Fibroblast of skin of left quadriceps (primary cell): ENCODE measurements at places on chromosomes 3 and 15.

GRCh38 chr3:40120806-40121205 lies 188.7 kb upstream of the EIF1B start:
- DNase-seq, result no peak

DNA sequence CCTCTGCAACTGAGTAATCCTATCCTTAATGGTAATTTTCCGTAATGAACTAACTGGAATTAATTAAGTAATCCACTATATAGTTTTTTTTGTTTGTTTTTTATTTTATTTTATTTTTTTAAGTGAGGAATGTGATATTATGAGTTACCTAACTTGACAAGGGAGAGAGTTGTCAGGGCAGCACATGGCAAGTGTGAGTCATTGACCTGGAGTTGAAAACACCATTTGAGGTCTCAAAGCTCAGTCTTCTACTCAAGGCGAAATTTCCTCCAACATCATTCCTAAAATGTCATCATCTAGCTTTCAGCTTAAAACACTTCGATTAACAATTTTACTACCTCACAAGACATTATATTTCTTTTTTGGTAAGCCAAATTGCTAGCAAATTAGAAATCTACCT lies 87.8 kb downstream of the NECTIN3 start:
- no peak for DNase-seq

GRCh38 chr3:196625331-196625730 lies 14.2 kb upstream of the NRROS start:
- DNase-seq, result no peak

GRCh38 chr15:58438956-58439355 lies 7.2 kb downstream of the LIPC start:
- DNase-seq, result no peak

DNA sequence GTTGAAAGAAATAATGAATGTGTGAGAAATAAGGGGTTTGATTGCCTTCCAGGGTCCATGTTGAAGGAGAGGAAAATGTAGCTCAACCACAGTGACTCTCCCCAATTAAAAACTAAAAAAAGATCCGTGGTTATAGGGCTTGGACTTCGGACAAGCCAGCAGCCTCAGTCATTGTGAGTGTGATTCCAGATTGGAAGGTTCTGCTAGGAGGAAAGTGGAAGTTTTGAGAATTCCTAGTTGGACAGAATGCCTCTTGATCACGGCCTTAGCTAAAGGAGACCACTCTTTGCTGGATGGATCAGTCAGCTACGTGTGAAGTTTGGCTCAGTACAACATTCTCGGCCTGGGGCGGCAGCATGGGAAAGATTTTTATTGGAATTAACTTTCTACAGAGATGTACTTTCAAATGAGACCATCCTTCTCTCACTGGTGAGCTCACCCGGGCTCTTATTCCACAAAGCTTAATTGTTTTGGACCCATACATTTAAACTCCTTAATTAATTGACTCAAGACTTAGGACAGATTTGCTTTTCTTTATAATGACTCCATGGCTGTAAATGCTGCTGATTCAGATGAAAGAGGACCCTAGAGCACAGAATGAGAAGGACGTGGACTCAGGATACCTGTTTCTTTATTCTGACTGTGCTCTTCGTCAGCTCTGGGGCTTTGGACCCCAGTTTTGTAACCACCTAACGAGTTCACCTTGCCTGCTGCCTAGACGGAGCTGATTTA lies 27.5 kb downstream of the FLNB start:
- DNase-seq, result no peak

GRCh38 chr3:13288732-13289718 lies 131.1 kb downstream of the NUP210 start:
- no peak for DNase-seq

DNA sequence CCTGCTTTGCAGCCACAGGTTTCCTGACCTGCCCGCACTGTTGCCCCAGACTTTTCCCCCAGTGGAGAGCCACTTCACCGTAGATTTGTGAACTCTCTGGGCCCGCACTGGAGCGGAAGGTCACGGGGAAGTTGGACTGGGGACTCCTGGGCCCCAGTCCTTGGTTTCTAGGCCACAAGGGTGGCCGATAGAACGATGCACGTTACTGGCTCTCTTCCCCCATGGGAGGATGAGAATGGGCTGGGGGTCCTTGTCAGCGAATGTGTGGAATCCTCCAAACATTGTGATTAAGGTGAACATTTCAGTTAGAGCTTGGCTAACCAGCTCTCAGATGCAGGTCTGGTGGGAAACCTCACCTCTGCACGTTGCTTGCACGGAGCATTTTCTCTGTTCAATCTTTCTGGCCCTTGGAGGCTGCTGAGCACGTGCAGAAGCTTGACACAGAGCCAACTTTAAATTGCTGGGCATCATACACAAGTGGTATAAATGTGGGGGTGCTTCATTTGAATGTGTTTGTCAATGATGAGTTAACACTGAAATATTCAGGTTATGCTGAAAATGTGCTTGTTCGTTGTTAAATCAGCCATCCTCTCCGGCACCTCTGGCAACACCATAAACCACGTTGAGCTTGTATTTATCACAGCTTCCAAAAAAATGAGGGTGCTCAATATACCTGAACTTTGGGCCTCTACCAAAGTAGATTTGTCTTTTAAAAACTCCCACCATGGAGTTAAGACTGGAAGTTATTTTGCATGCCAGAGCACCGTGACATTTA lies 976 bp downstream of the DIS3L start:
- DNase-seq, result peak; percentile 77

- no peak for DNase-seq
These were observed 135.7 kb downstream of the MEGF11 start for GRCh38 chr15:66117841-66118240.

DNA sequence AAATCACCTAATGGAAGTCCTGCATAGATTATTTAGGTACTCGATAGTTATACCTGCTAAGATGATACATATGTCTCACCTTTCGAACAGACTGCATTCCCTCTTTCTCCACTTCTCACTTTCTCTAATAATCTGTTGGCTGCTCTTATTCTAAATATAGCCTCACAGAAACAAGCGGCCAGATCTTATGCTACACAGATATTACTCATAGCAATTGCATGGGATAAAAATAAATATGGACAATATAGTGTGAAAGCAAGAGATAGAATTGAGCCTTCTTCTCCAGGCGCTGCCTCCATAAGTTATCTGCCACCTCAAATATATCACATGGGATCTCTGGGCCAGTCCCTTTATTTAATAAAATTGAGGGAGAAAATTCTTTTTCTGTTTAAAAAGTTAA lies 29.5 kb upstream of the TGFBR2 start:
- no peak for DNase-seq
